ENCODE measurements at places on chromosomes 1 and 21. TPM values are rescaled to one million over a fixed set of nuclear protein-coding genes. Genes with fewer than 3 reads are reported as not detected.
A peak's percentile ranks its signal among the peaks of the same experiment; 100 is the strongest.

DNA sequence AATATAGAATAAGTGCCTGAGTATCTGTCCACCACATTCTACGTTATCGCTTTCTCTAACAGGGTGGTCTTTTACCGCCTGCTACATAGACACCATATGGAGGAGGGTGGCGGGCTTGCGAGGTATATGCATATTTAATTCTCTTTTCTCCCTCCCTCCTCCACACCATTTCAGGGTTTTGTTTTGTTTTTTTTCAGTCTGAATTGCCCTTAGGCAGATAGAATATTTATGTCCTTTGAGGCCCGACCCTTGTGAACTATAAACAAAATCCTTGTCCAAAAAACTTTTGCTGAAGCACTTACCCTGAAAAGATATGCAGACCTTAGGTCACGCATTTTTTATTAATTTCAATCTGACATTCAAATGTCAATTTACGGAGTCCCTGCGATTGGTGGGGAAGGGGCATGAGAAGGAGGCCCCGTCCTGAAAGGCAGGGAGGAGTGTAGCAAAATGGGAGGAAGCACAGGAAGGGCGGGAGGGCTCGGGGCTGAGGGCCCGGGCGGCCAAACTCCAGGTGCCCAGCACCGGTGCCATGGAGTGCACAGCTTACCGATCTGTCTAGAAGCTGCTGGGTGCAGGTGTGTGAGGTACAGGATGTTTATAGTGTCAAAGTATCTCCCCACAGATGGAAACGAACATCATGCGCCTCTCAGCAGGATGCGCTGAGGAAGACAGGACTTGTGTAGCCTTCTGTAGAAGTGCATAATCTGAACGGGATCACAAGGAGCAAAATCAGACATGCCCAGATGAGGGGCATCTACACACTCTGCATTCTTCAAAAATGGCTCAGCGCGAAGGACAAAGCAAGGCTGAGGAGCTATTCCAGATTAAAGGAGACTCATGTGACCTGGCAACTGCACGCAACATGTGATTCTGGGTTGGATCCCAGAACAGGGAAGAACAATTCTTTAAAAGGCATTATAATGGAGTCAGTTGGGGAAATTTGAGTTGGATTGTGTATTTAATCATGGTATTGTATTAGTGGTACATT is 68.8 kb upstream of the LYST start:
- H3K27me3 ChIP-seq = no peaks in the 10 kb centered on the region
- no peak overlapping the region for H3K4me3 ChIP-seq

GRCh38 chr1:29119121-29119929 is 4.4 kb downstream of the TMEM200B start:
- H3K27ac ChIP-seq = no peak overlapping the region
- no peak for DNase-seq
- H3K36me3 ChIP-seq = peaks cover 11% of the 10 kb centered on the region
- H3K4me3 ChIP-seq = no peak overlapping the region

GRCh38 chr1:61083013-61083806 is 849 bp downstream of the NFIA start:
- no peak overlapping the region for H3K27ac ChIP-seq
- DNase-seq = no peak
- peaks cover 2% of the 10 kb centered on the region for H3K36me3 ChIP-seq
- peak overlapping the region; percentile 83 for H3K4me3 ChIP-seq
- H3K4me1 ChIP-seq = peaks cover 37% of the 10 kb centered on the region

DNA sequence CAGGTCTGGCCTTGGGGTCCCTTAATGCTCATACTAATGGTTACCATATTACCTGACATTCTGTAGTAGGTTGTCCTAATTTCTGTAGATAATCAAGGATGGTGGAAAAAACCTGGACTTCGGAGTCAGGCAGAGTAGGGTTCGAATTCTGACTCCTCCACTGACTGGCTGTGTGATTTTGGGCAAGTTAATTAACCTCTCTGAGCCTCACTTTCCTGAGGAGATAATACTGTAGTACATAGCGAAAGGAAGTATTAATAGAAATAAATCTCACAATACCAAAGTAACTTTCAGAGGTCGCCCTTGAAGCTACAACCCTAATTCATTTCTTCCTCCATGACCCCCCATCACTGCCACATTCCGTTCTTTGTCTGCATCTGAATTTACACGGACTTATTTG is 72.9 kb downstream of the KCNN3 start:
- H3K36me3 ChIP-seq = no peaks in the 10 kb centered on the region
- H3K27me3 ChIP-seq = no peaks in the 10 kb centered on the region
- H3K4me1 ChIP-seq = peaks cover 11% of the 10 kb centered on the region
- no peak for DNase-seq
- no peak overlapping the region for H3K4me3 ChIP-seq

- no peak overlapping the region for H3K27ac ChIP-seq
- H3K27me3 ChIP-seq = peaks cover 8% of the 10 kb centered on the region
- H3K4me1 ChIP-seq = peaks cover 6% of the 10 kb centered on the region
- H3K36me3 ChIP-seq = no peaks in the 10 kb centered on the region
- H3K4me3 ChIP-seq = no peak overlapping the region
- no peak for DNase-seq
Measured at GRCh38 chr21:38956856-38957571, 151.3 kb downstream of the ETS2 start.

GRCh38 chr1:94597701-94598100 is 56.1 kb upstream of the F3 start:
- H3K27ac ChIP-seq = no peak overlapping the region
- peaks cover 4% of the 10 kb centered on the region for H3K4me1 ChIP-seq
- DNase-seq = no peak

The ZNF496 gene
- 27.2 TPM for total RNA-seq

The ADAMTS1 gene
- total RNA-seq = 0.06 TPM

The PROK1 gene
- total RNA-seq = not detected

The SELENBP1 gene
- not detected for total RNA-seq

The KRTAP7-1 gene
- total RNA-seq = not detected

The AIRE gene
- total RNA-seq = not detected

The AKR7A3 gene
- 0.37 TPM for total RNA-seq
